IPS-NIHi11 (cell line): ENCODE measurements at places on chromosomes 3 and 15.

GRCh38 chr3:106797461-106797860 is 579.8 kb upstream of the CCDC54 start:
- no peak for DNase-seq

DNA sequence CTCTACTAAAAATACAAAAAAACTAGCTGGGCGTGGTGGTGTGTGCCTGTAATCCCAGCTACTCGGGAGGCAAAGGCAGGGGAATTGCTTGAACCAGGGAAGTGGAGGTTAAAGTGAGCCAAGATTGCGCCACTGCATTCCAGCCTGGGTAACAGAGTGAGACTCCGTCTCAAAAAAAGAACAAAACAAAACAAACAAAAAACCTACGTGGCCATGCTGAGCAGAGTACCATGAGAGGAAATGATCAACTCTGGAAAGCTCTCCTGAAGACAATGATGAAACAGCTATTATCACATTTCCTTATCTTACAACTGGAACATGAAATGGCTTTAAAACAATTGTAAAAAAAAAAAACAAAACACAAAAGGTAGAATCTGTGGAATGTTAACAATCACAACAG is 75.2 kb downstream of the CHSY1 start:
- DNase-seq, result no peak

DNA sequence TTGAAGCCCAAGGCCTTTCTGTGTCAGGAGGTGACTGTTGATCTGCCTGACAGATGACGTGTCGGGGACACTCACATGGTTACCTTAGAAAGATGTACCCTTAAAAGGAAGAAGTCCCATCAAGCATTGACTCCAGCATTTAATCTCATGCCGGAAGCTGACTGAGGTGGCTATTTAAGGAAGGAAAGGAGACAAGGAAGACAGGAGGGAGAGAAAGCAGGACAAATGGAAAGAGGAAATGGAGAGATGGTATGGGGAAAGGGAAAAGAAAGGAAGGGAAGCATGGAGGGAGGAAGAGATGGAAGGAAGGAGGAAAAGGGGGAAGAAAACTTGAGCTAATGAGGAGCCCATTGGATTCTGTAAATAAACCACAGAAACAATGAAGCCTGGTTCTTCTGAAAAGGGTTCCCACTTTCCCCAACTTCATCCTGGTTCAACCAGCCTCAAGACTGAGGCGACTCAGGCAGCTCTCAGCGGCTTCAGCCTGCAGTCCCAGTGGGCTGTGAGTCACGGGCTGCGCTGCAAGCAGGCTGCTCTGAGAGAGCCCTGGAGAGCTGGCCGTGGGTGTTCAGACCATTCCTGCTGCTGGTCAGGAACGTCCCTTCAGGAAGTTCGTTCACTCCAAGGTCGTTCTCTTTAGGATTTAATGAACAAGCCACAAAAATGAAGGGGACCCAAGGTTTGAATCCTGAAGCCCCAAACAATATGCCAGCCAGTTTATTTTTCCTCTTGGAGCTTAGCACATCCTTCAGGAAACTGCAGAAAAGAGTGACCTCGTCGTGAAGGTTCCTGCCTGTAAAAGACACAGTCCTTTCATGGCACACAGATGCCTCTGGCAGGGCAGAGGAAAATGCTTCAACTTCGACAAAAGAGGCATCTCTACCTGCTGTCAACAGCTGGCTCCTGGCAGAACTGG is 69.6 kb upstream of the THBS1 start:
- no peak for DNase-seq

DNA sequence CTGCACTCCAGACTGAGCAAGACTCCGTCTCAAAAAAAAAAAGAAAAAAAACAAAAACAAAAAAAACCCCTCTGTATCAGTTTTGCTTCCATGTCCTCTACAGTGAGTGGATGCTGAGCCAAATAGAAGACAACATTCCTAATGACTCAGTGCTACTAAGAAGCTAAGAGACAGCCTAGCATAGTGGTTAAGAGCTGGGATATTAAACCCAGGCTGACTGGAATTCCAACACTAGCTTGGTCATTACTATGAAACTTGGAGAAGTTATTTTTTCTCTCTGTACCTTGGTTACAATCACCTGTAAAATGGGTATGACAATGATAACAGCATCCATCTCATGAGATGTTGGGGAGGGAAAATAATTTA is 60.9 kb upstream of the PYGO1 start:
- no peak for DNase-seq

GRCh38 chr15:35548435-35548834 is 2.5 kb upstream of the DPH6 start:
- DNase-seq, result peak; percentile 9

GRCh38 chr3:160968761-160969160 is 136.4 kb downstream of the B3GALNT1 start:
- no peak for DNase-seq

DNA sequence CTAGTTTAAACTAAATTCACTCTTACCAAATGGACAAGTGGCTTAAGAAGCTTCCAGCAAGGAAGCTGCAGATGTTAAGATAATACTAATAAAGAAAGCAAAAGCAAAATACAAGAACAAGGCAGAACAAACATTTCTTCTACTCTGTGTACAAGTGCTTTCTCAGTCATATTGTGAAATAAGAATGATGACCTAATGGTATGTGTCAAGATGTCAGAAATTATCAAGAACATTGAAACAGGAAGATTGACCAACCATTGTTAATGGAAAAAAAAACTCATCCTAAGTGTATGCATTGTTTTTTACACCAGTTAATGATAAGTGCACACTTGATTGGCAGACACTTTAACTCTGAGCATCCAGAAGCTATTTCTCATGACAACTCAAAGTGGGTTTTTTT is 65.4 kb upstream of the P2RY1 start:
- DNase-seq, result no peak

GRCh38 chr3:16011376-16011775 is 163.1 kb upstream of the GALNT15 start:
- no peak for DNase-seq

DNA sequence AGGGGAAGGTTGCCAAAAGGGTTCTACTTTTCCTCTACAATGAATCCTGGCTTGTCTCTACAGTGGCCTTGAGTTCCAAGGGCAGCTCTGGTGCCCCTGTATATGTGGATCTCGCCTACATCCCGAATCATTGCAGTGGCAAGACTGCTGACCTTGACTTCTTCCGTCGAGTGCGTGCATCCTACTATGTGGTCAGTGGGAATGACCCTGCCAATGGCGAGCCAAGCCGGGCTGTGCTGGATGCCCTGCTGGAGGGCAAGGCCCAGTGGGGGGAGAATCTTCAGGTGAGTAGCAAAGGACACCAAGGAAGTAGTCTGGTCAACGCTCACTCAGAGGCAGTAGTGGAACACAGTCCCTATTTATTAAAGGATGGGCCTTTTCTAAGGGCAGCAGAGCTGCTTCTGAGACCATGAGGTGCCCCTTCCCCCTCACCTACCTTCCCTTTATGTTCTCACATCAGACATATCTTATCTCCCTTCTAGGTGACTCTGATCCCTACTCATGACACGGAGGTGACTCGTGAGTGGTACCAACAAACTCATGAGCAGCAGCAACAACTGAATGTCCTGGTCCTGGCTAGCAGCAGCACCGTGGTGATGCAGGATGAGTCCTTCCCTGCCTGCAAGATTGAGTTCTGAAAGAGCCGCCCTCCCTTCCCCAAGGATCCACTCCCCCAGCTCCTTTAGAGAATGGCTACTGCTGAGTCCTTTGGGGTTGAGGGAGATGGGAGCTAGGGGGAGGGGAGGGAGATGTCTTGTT is 12.4 kb downstream of the MAP1A start:
- DNase-seq, result no peak

GRCh38 chr3:88936831-88937230 is 170.6 kb upstream of the EPHA3 start:
- DNase-seq, result no peak

- peak; percentile 36 for DNase-seq
Measured at GRCh38 chr3:66038384-66038725, 363 bp downstream of the MAGI1 start.

- DNase-seq, result peak; percentile 55
Measured at GRCh38 chr15:48250640-48251076, 44.6 kb downstream of the SLC12A1 start.

GRCh38 chr15:99732124-99732750 is 1.0 kb downstream of the LYSMD4 start:
- DNase-seq, result no peak

DNA sequence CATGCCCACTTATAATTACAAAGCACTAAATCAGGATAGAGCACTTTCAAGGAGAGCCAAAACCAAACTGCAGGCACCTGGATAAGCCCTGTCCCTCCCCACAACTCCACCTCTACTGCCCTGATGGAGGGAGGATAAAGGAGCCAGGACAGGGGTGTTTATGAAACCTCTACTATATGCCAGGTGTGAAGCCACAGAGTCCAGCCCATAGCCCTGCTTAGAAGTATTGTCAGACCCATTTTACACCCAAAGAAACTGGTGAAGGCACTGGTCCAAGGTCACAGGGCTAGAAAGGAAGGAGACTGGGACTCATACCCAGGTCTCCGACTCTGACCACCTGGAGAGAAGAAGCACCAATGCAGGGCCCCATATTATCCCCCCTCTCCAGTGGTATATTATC is 48.7 kb downstream of the SH3BP5 start:
- DNase-seq, result no peak

DNA sequence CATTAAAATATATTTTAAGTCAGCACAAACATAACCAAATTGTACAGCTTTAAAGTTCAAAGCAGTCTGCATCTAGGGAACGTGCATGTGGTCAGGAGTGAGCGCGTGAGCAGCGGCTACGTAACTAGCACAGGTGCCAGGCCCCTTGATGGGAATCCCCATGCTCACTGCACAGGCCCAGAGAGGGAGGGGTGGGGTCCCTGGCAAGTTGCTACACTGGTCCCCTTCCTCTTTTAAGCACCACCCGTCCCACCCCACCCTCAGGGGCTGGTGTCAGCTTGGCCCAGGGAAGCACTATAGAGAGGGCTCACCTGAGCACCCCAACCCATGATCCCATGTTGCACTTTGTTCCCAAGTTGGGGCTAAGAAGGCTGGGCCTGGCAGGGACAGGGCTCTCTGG is 835 bp upstream of the GMPPB start:
- no peak for DNase-seq

DNA sequence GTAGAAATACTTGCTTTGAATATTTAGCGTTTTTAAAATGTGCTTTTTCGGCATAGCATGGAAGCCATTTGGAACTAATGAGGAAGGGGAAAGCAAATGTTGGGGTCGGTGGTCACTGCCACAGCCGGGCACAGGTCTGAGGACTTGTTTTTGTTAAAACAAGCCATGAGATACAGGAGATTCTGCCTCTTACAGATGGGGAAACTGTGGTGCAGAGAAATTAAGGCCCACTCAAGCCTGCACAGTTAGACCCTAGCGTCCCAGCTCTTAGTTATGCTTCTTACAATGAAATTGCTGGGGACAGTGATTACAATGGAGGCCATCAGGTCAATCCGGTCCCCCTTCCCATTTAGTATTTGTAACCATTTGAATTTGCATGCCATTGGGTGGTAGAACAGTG is 2.5 kb upstream of the GPR171 start:
- DNase-seq, result no peak

GRCh38 chr3:187774185-187774789 is 29.0 kb upstream of the BCL6 start:
- DNase-seq, result no peak

GRCh38 chr3:49666592-49666991 is 7.6 kb upstream of the APEH start:
- DNase-seq, result no peak

GRCh38 chr3:107206141-107206540 is 171.1 kb upstream of the CCDC54 start:
- peak; percentile 71 for DNase-seq

GRCh38 chr3:185400866-185401265 is 37.9 kb downstream of the MAP3K13 start:
- no peak for DNase-seq

- no peak for DNase-seq
Measured at GRCh38 chr3:55690177-55690576, 203.1 kb upstream of the WNT5A start.

DNA sequence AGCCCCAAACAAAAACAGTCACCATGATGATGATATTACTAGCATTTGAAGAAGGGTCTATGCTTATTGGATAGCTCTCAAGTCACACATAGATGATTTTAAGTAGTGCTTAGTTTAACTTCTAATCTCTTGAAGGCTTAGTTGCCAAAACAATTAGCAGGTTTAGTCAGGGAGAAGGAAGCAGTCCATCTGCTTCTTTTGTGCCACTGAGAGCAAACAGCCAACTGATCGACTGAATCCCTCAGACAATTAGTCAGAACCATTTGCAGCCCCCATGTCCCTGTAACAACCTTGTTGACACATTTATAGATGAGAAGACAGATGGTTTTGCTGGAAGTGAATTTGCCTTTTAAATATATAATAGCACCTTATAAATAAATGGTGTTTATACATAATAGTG is 585.1 kb upstream of the SUCLG2 start:
- DNase-seq, result no peak

- no peak for DNase-seq
Measured at GRCh38 chr3:13079051-13079450, 5.8 kb upstream of the IQSEC1 start.

DNA sequence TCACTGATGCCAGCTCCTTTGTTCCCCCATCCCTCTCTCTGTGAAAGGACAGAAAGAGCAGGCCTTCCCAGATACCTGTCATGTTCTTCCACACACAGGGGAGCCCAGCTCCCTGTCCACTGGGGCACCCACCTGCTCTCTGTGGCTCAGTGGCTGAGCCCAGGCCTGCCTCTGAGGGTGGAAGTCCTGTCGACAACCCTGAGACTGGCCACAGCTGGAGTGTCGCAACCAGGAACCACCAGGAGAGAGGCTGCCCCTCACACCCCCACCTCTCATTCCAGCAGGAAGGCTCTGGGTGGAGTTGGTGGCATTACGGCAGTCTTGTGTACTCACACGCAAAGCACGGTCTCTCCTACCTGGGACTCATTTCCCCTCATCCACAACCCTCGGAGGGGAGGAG is 66.3 kb downstream of the MEGF11 start:
- no peak for DNase-seq

- no peak for DNase-seq
Measured at GRCh38 chr3:98961161-98962155, 60.0 kb upstream of the DCBLD2 start.

DNA sequence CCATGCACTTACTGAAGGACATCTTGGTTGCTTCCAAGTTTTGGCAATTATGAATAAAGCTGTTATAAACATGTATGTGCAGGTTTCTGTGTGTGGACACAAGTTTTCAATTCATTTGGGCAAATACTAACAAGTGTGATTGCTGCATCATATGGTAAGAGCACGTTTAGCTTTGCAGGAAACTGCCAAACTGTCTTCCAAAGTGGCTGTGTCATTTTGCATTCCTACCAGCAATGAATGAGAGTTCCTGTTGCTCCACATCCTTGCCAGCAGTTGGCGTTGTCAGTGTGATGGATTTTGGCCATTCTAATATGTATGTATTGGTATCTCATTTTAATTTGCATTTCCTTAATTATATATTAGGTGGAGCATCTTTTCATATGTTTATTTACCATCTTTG is 280.1 kb downstream of the SV2B start:
- DNase-seq, result no peak

DNA sequence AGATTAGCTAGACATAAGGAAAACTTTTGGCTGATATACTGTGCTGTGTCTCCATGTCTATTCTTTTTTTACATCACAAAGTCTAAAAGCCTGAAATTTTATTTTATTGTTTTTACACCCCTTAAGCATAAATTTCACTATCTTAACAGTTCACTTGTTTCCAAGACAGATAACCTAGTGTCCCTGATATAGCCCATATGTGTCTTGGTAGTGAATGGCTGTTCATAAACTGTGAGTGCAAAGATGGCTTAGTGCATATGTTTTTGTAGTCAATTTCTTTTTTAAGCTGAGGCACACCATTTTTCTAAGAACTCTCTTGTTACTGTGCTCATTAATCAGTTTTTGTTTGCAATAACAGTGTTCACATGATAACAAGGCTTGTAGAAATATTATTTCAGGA is 381.1 kb downstream of the OXSM start:
- no peak for DNase-seq

GRCh38 chr15:42931702-42932486 is 11.3 kb upstream of the TTBK2 start:
- no peak for DNase-seq
